ENCODE measurements at places on chromosomes 1 and 21.

- peak; percentile 32 for DNase-seq
These were observed 2.8 kb downstream of the SIPA1L2 start for GRCh38 chr1:232627171-232627570.

GRCh38 chr1:172936088-172936645, 114.6 kb downstream of the TNFSF18 start:
- no peak for DNase-seq

DNA sequence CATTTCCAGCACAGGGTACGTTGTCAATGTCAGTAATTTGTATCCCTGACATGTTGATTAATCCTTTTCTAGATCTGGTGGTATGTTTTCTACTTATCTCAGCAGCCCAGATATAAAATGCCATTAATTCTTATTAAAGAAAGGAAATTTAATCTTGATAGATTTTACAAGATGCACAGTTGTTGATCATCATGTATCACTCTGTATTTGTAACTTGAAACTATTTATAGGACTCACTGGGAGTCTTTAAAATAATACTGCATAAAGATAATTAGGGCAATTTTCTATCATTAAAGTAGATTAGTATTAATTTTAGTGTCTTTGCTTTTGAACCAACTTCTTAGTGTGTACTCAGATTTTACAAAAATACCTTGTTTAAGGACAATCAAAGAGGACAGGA, 84.9 kb downstream of the GREM2 start:
- no peak for DNase-seq

DNA sequence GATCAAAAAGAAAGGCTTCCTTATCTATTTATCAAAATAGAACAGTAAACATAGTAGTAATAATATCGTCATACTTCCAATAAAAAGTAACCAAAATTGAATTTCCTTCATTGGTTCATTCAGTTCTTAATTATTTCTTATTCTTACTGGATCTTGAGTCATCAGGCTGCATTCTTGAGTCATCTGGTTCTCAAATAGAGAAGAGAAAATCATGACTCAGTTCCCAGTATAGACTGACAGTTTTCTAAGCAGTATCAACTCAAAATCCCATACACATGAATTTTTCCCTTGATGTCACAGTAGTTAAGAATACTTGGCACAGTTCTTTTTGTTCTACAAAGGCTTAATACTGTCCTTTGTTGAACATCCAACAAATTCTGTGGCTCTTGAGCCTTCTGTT, 626.9 kb upstream of the ADGRL4 start:
- DNase-seq: no peak

DNA sequence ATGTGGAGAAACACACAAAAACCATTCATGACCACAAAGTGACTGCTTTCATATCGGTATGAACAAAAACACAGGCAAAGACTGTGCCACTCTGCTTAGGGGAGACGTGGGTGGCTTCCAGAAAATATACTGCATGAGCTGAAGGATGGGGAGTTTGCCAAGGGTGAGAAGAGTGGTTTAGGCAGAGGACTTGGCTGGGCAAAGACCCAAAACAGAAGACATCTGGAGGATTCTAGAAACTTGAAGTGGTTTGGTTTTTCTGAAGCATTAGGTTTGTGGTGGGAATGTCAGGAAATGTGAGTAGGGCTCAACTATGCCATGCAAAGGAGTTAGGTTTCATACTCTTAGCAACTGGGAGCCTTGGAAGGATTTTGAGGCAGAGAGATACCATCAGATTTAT, 26.6 kb upstream of the DNM3 start:
- no peak for DNase-seq

GRCh38 chr21:42097274-42097673, 26.2 kb downstream of the UMODL1 start:
- no peak for DNase-seq

DNA sequence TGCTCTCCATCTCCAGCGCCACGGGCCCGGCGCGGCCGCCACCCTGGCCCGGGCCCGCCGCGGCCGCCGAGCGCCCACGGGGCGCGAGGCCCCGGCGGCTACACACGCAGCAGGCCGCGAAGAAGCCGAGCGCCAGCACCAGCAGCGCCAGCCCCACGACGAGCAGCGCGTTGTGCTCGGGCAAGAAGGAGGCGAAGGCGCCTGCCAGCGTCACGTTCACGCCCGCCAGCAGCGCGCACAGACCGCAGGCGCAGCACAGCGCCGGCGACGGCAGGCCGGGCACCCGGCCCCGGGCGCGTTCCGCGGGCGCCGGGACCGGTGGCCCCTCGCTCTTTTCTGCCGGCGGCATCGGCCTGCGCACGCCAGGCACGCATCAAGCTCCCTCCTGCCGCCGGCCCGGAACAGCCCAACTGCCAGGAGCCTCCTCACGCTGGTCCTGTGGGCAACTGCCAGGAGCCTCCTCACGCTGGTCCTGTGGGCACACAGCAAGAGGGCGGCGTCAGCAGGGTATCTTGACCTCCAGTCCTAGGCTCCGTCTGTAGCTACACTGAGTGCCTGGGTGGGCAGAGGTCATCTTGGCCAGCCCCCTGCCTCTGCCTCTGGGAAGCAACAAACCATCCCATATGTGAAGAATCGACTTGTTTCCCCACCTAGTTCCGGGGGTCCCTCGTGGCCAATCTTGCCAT, 18.1 kb downstream of the KNCN start:
- peak; percentile 40 for DNase-seq

DNA sequence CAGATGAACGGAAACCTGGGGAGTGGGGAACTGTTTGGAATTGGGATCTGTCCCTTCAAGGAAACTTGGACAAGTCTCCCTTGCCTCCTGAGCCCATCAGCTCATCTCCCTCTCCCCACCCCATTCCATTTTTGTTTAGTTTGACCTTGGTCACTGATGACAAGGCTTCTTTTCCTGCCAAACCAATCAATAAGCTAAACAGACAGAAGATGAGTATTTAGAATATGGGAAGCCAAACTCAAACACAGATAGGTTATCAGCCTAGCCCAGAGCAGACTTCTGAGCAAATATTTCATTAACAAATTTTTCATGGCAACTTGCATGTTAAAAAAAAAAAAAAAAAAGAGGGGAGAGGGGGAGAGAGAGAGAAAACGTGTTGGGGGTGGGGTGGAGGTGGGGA, 337.2 kb upstream of the PROX1 start:
- no peak for DNase-seq

DNA sequence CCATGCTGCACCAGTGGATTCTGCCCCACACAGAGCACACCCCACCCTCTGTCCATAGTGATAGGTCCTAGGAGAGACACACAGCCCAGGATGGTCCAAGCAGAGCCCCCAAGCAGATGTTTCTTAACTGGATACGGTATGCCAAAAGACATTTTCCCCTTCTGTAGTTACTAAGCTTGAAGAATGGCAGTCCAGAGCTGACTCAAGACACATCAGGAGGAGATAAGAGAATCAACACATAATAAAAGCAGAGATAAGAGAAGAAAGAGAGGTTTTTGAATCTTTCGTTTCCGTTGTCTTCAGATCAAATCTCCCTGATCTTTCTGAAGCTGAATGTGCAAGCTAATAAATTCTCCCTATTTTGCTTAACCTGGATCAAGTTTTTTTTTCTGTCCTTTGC, 21.8 kb upstream of the CASQ2 start:
- no peak for DNase-seq

DNA sequence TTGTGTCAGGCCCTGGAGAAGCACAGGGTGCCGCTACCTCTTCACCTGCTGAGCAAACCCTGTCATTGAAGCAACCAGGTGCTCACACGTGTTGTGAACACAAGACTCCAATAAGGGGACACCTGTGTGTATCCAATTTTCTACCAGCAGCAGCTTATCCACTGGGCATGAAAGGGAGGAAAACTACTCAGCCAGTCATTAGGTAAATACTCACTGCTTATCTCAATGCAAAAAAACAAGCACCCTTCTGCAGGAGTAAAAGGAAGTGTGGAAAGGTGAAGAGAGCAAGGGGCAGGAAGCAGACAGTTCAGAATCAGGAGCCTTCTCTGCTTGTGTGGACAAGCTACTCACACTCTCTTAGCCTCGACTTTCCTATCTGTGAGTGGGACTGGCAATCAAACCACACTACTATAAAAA, 148.9 kb downstream of the ETS2 start:
- peak; percentile 97 for DNase-seq

DNA sequence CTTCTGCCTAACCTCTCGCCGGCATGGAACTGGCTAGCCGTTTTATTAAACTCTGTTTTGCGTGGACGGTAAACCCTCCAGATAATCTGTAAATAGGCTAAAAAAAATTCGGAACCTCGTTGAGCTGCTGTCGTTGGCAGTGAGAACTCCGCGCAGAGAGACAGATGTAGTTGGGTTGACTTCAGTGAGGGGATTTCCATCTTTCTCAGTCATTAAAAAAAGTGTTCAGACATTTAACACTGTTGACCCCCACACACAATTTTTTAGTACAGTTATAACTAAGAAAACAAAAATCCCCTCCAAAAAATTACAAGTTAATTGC, 464 bp downstream of the PARK7 start:
- no peak for DNase-seq

GRCh38 chr1:244356376-244356775, 95.3 kb downstream of the ADSS2 start:
- no peak for DNase-seq

GRCh38 chr1:241706257-241706656, 54.2 kb downstream of the WDR64 start:
- DNase-seq: no peak

DNA sequence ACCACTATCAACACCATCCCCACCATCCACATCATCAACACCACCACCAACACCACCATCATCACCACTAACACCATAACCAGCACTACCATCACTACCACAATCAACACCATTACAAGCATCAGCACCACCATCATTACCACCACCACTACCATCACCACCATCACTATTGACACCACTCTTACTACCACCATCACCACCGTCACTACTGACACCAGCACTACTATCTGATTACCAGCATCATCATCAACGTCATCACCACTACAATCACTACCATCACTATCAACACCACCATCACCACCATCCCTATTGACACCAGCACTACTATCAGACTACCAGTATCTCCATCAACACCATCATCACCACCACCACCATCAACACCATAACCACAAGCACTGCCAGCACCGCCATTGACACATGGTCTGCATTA, 106.1 kb upstream of the RUNX3 start:
- no peak for DNase-seq

GRCh38 chr1:207797229-207797973, 45.5 kb downstream of the CD46 start:
- DNase-seq: peak; percentile 18

GRCh38 chr1:17661546-17662157, 93.5 kb upstream of the ACTL8 start:
- peak; percentile 10 for DNase-seq

GRCh38 chr1:224769452-224770335, 153.6 kb downstream of the CNIH3 start:
- DNase-seq: no peak

DNA sequence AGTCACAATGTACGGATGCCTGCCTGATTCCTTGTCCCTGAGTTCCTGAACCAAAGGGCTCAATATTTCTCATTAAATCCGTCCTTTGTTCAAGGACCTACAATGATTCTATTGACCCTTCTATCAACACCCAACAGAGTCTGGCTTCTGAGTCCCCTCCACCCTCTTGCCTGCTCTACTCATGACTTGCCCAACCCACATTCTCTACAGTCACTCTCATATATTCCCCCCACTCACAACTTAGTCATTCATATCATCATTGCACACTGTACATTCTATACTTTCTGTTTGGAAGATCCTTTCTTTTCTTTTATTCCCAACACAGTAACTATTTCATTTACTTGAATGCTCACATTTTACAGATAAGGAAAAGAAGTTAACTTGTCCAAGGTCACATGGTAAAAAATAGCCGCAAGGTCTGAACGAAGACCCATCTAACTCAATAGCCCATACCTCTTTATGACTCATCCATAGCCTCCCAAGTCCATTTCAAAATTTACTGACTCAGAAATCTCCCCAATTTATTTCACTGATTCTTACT, 3.6 kb downstream of the OTUD7B start:
- DNase-seq: no peak

- no peak for DNase-seq
These were observed 13.3 kb downstream of the ZBTB8OS start for GRCh38 chr1:32636914-32637645.

DNA sequence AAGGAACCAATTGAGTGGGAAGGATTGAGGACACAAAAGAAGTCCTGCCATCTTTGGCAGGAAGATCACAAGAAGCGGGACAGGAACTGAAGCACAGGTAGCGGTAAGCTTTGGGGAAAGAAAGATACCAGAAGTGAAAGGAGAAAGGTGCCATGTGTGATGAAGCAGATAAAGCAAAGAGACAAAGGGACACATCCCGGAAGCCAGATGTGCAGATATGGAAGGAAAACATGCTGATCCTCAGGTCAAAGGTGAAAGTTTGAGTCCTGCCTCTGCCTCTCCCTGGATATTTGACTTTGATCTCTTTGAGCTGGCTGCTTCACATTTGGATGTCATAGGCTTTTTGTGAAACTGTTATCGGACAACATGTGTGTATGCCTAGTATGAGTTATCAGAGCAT, 34.0 kb downstream of the ACP6 start:
- no peak for DNase-seq

- DNase-seq: no peak
These were observed 59.9 kb downstream of the ZBTB17 start for GRCh38 chr1:15915991-15916390.

DNA sequence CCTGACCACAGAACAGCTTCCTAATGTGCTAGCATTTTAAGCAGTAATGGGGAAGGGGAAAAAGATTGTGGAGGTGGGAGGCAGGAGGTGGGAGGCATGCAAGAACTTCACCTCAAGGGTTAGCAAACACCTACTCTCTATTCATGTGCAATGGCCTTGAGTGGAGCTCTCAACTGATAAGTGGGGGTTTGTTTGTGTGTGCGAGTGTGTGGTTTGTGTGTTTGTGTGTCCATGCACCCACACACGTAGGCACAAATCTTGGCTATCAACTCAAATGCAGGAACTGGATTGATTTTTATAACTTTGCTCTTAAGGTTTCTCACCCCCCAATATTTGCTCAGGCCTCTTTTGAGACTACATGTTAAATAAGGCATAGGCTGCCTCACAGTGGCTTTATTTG, 78.6 kb downstream of the SYT6 start:
- no peak for DNase-seq

- no peak for DNase-seq
These were observed 22.8 kb upstream of the C1orf174 start for GRCh38 chr1:3922851-3923250.

DNA sequence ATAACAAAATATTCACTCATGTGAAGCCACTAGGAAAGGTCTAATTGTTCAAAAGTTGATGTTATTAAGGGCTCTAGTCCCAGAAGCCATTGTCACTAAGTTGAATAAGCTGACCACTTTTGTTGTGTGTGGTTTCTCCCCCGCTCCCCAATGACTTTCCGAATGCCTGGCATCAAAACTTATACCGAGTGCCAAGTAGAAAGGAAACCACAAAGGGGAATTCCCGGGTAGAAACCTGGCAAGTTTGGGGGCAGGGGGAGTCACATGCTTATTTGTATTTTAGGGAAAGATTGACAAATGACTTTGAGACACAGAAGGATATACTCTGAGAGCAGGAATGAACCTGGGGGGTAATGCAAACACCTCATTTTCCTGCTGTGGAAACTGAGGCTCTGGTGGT, 154.1 kb downstream of the TGFBR3 start:
- no peak for DNase-seq

All from NCI-H2029 (cell line).